Stimulated activated CD4-positive, alpha-beta T cell treated with anti-CD3 and anti-CD28 coated beads, Interleukin-1b, Interleukin-23, amount 100 ng/mL, for 1 hour (primary cell): ENCODE measurements at places on chromosomes 3 and 15.

DNA sequence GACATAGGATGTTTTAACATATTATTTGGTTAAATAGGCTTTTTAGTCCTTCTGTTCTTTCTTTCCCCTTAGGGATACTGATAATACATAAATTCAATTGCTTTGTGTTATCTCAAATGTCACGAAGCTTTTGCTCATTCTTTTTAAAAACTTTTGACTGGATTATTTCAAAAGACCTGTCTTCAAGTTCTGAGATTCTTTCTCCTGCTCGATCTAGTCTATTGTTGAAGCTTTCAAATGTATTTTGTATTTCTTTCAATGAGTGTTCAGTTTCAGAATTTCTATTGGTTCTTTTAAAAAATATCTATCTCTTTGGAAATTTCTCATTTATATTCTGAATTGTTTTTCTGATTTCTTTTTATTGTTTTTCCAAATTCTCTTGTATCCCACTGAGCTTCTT lies 16.9 kb downstream of the IL20RB start:
- no peak for DNase-seq

GRCh38 chr15:25375557-25375956 lies 63.3 kb downstream of the UBE3A start:
- no peak for DNase-seq

DNA sequence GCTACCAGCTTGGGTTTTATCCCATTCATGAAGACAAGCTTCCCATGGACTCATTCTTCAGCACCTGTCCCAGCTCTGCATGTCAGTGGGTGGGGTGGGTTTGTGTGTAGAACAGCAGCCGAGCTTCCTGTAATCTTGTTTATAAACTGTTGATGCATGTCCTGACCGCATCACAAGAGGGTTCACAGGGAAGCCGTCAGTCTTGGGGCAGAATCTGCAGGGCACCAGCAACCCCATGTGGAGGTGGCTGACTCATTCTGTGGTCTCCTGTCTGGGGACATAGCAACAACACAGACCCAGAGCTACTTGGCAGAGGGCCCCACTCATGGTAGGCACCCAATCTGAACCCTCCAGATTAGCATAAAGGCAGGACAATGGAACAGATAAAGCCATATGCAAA lies 35.6 kb downstream of the DAPK2 start:
- peak; percentile 72 for DNase-seq

DNA sequence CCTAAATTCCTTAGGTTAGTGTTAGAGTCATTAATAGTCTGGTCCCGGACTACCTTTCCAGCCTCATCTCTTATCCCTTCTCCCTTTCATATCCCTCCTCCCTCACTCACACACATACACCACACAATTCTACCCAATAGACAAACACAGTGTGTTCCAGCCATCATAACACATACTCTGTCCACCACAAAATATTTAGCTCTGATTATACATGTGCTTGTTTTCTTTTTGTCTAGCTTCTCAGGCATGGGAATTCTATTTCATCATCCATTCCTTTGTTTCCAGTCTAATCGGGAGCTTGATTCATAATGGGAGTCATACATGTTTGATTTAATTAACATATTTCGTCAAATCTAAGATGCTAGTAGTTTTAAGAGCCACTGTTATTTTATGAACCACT lies 161.8 kb upstream of the BFSP2 start:
- no peak for DNase-seq

- DNase-seq, result no peak
Measured at GRCh38 chr15:67164401-67164791, 90.1 kb downstream of the AAGAB start.

GRCh38 chr3:180359061-180359952 lies 242.7 kb upstream of the TTC14 start:
- DNase-seq, result no peak

GRCh38 chr15:70249616-70250015 lies 151.9 kb upstream of the TLE3 start:
- DNase-seq, result no peak

- no peak for DNase-seq
Measured at GRCh38 chr15:85580879-85581278, 200.5 kb downstream of the AKAP13 start.

DNA sequence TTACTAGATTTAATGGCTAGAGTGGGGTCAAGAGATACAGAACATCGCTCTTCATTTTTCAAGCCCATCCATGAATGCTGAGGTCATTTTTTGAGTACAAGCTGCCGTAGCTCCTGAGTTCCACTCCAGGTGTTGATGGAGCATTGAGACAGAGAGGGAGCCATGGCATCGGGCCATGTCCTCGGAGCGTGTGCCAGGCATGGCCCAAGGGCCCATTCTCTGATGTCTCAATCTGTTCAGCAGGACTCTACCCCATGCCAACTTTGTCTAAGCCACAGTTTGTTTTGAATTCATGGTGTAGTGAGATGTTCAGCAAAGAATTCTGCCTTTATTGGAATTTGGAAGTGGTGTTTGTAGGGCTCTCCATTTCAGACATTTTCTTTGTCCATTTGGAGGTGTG lies 110.5 kb upstream of the ADAMTS9 start:
- no peak for DNase-seq

- no peak for DNase-seq
Measured at GRCh38 chr3:194050782-194051320, 85.1 kb upstream of the HES1 start.

DNA sequence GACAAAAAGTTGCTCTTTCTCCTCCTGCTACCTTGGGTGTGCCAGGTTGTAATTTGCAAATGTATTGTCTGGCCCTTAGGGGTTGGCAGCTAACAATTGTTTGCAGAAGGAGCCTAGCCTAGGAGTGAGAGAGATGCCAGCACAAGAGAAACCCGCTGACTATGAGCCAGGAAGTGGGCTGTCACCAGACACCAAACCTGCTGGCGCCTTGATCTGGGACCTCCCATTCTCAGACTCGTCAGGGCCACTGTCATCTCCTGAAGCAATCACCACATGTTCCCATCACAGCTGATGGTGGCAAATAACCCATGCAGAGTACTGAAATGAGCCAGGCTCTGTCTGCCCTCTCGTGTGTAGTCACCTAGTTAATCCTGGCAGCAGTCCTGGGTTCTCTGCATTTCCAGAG lies 406.4 kb upstream of the NPAP1 start:
- no peak for DNase-seq

- DNase-seq, result no peak
Measured at GRCh38 chr15:55917881-55918296, 75.5 kb downstream of the NEDD4 start.

DNA sequence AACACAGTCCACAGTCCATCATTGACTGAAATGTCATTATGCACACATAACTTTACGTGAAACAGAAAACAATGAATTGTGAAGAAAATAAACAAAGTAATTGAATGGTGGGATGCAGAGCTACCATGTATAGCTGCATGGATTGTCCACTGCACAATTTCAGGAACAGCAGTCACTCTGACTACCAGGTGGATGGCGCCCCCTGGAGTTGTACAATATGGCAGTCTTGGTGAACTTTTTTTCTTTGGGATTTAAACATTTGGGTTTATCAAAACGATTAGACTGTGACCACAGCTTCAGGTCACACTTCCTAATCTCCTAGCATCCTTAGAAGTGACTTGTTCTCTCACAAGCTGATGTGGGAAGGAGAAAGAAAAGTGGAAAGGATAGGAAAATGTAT lies 48.9 kb upstream of the TCF12 start:
- no peak for DNase-seq

GRCh38 chr15:66069751-66070150 lies 183.8 kb downstream of the MEGF11 start:
- DNase-seq, result no peak

- no peak for DNase-seq
Measured at GRCh38 chr3:23258110-23258509, 55.0 kb downstream of the UBE2E2 start.

DNA sequence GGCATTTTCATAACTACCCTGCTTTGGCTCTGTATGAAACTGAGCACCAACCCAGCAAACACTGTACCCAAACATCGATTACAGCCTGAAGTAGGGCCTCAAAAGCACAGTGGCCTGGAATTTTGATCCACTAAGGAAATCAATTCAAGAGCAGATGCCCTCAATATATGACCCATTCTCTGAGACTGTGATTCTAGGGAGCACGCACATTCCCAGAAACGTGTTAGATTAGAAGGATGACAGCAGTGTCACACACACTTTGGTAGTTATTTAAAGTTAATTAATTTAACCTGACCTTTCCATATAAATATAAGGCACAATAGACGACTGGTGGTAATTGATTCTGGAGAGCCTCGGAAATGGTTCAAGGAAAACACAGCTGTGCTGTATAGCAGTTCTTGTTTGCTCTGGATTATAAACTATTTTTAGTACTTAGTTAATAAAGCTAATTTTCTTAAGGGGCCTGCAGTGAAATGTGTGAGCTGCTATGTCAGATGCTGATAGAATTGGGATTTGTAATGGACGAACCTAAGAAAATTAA lies 126.3 kb upstream of the ZNF385D start:
- no peak for DNase-seq

GRCh38 chr15:78360367-78360801 lies 20.2 kb downstream of the CRABP1 start:
- no peak for DNase-seq
